Stromal cell of bone marrow (primary cell): ENCODE measurements at places on chromosomes 12 and 14.

GRCh38 chr12:91663310-91663709, 480.7 kb upstream of the DCN start:
- DNase-seq, result no peak

DNA sequence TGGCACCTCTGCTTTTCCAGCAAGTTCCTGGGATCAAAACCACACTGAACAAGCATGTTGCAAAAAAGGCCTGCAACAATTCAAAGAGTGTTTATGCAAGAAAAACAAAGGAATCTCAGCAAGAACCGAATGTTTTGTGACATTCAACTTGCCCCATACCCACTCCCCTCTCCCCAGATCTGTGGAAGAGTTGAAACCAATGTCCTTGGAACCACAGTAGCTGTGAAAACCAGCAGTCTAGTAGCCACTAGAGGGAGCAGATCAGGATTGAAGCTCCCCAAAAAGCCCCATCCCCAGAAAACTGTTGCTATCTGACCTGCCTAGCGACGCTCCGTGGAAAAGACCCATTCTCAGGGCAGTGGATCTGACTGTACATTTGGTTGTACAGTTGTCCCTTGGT, 27.1 kb downstream of the PRKAB1 start:
- DNase-seq, result no peak

- no peak for DNase-seq
Observed at GRCh38 chr14:102029956-102030355, 56.9 kb downstream of the HSP90AA1 start.

DNA sequence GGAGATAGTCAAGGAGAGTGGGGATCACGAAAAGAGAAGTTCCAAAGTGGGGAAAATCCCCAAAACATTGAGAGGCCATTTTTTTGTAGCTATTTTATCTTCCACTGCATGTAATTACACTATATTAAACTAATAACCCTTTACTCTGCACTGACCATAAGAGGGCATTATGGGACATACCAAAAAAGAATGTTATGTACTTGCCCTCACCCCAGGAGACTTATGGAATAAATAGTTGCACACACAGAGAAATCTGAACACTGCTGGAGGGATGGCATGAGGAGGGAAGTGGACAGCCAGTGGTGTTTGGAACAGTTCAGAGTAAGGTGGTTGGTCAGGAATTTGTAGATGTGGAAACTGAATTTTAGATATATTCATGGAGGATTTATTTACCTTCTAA, 422.9 kb downstream of the SNAPC1 start:
- no peak for DNase-seq

DNA sequence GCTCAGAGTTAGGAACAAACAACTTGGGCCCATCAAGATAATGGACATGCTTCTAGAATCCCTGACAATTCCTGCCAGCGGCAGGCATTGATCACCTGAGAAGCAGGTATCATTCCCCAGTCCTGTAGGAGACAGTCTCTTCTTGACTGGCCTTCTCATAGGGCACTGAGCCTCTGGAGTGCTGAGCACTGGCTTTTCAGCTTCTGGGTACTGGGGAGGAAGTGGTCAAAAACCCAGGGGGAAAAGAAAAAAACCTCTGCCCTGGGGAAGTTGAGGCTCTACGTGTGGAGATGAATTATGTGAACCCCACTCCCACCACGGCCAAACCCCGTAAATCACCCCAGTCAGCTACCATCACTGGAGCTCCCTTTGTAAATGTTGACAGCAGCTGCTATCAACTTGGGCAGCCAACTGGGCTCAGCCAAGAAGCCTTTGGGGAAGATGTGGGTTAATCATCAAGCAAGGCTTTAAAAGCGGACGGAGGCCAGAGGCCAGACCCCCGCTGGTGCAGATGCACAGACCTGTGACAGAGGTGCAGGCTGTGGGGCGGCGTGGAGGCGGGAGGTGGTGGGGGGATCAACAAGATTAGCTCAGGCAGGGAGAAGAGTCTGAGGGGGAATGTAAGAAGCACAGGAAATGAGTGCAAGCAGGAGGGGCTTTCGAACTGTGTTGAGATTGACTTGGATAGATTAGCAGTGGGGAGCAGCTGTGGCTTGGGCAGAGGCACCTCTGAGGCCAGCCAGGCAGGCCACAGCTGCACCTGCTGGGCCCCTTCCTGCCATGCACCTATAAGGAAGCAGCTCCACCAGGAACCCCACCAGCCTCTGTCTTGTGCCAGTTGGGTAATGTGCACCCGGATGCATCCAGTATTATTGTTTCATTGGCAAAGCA, 105.4 kb upstream of the HIF1A start:
- DNase-seq, result no peak

DNA sequence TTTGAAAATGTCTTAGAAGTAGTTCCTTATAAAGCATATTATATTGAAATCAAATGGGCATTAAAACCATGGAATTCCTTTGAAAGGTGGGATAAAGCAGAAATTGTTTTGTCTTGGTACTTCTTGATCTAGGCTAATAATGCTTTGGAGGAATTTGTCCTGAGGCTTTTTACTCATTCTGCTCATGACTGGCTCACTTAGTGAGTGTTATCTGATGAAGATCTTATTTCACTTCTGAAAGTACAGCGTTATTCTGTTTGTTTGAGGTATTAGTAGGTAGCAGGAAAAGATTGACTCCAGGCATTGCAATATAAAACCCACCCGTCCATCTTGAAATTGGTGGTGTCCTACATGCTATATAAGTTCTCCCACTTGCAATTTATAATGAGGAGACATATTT, 5.5 kb downstream of the C12orf71 start:
- no peak for DNase-seq

- no peak for DNase-seq
Observed at GRCh38 chr14:102088012-102088792, 1.4 kb upstream of the HSP90AA1 start.
